Activated naive CD8-positive, alpha-beta T cell treated with anti-CD3 and anti-CD28 coated beads for 36 hours (primary cell): ENCODE measurements at places on chromosomes 7 and 10. TPM values are rescaled to one million over a fixed set of nuclear protein-coding genes. Genes with fewer than 3 reads are reported as not detected.

Gene TSC22D4
- 81.4 TPM for total RNA-seq

Gene LHPP
- total RNA-seq = 8.2 TPM

Gene NCF1
- total RNA-seq = 1.8 TPM

Gene FGF8
- not detected for total RNA-seq

Gene TMEM184A
- total RNA-seq = 0.22 TPM

Gene ABCC2
- 0.99 TPM for total RNA-seq

Gene PSD
- 7.6 TPM for total RNA-seq

Gene LRRC4
- total RNA-seq = not detected

Gene VWDE
- 1.5 TPM for total RNA-seq

Gene CTAGE15
- total RNA-seq = 0.52 TPM

Gene TLX1
- not detected for total RNA-seq
